ENCODE measurements at places on chromosomes 2 and 18. TPM values are rescaled to one million over a fixed set of nuclear protein-coding genes. Genes with fewer than 3 reads are reported as not detected.

AMER3 gene
- polyA plus RNA-seq: not detected

INPP4A gene
- 75.4 TPM for polyA plus RNA-seq

TMEFF2 gene
- polyA plus RNA-seq: not detected

HAUS1 gene
- polyA plus RNA-seq: 42.7 TPM

HSBP1L1 gene
- polyA plus RNA-seq: 32.4 TPM

UNC80 gene
- polyA plus RNA-seq: not detected

DNA sequence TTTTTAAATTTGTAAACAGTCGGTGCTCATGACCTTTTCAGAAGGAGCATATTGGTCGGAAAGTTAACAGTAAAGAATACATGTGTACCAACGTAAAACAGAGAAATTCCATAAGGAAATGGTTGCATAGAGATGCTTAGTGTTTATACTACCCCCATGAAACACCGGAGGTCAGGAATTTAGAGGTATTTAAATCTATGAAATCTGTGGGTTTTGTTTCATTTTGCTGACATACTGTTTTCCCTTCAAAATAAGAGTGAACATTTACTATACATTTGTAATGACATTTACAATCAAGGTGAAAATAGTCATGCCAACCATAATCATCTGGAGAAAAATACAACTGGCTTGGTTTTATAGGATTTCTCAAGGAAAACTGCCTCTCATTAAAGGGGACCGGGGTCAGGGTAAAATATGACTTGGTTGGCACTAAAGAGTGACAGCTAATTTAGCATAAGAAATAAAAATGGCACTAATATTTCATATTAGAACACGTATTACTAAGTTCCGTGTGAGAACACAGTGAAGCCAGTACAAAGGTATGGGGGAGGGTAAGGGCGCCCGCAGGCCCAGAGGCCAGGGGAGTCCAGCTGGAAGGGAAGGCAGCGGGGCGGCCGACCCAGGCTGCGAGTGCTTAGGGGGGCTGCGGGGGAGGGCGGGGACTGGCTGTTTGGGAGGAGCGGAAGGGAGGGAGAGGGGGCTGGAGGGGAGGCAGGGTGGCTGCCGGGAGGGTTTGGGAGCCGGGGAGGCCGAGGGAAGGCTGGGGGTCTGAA is 1.1 kb upstream of the RNU4ATAC start:
- no peak for DNase-seq

GRCh38 chr2:174844295-174844708 is 80.0 kb upstream of the CHRNA1 start:
- DNase-seq: no peak

GRCh38 chr2:24731923-24732322 is 61.3 kb downstream of the PTRHD1 start:
- no peak for DNase-seq

DNA sequence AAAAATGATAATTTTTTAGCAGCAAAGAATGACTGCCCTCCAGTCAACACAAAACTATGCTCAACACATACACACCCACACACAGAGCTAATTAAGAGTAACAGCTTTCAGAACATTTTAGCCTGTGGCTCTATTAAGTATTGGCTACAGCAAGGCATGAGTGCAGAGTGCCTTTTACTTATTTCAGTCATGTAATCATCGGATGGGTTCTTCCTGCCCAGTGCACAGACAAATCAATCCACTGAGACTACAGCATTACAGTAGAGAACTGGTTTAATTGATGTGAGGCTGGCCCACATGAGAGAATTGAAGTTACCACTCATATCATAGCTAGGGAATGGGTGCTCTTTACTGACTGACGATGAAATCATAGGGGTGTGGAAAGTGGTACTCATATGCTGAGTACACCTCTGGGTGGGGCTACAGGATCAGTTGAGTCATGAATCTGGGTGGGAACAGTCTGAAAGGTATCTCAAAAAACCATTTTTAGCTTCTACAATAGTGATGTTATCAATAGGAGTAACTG is 241.0 kb downstream of the FSIP2 start:
- no peak for DNase-seq

GRCh38 chr2:12291303-12291702 is 425.4 kb upstream of the TRIB2 start:
- DNase-seq: no peak

DNA sequence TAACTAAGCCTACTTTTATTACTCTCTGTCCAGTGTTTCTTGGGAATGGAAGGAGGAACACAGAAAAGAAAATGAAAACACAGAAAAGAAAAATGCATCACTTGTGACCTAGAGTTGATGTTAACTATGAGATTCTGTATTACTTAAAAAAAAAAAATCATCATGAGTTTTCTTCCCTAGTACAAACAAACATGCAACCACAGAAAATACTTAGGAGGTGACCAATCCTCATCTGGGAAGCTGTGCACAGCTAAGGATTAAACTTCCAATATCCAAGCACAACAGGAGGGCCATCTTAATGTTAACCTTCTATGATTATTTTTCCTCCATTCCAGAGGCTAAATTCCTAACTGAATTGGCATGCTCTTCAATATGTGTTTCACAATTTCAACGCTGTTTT is 1140.4 kb downstream of the LRP1B start:
- DNase-seq: no peak

DNA sequence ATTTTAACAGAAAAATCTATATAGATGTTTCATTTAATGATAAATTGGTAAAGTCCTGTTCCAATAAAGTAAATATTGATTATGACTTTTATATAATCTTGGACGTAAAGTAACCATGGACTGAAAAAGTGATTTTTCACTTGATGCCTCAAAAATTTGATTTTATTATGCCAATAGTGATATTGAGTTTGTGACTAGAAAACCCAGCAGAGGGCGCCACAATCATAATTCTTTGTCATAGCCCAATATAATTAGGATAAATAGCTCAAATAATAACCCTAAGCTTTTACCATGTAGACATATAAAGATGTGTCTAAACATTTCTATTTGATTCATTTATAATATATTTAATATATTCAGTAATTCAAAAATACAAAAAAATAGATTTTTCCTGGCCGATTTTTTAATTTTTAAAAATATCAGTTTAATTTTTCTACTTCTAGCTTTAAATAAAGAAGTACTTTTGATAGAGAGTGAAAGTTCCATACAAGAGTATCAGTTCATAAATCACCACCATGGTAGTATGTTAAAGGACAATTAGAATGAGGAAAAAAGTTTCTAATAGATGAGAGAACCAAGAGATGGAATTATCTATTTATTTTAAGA is 30.7 kb downstream of the CAMKMT start:
- peak; percentile 34 for DNase-seq

Measured in naive thymus-derived CD4-positive, alpha-beta T cell (primary cell).